ENCODE measurements at places on chromosomes 5 and 9.
A peak's percentile ranks its signal among the peaks of the same experiment; 100 is the strongest.

- DNase-seq: peak; percentile 96
Observed at GRCh38 chr9:98860871-98861293, 53.4 kb downstream of the GALNT12 start.

GRCh38 chr5:154758493-154758892 is 3.3 kb downstream of the LARP1 start:
- DNase-seq: no peak

- DNase-seq: no peak
Observed at GRCh38 chr5:80230269-80230992, 25.4 kb downstream of the SERINC5 start.

GRCh38 chr5:179967489-179967888 is 59.8 kb upstream of the TBC1D9B start:
- no peak for DNase-seq

DNA sequence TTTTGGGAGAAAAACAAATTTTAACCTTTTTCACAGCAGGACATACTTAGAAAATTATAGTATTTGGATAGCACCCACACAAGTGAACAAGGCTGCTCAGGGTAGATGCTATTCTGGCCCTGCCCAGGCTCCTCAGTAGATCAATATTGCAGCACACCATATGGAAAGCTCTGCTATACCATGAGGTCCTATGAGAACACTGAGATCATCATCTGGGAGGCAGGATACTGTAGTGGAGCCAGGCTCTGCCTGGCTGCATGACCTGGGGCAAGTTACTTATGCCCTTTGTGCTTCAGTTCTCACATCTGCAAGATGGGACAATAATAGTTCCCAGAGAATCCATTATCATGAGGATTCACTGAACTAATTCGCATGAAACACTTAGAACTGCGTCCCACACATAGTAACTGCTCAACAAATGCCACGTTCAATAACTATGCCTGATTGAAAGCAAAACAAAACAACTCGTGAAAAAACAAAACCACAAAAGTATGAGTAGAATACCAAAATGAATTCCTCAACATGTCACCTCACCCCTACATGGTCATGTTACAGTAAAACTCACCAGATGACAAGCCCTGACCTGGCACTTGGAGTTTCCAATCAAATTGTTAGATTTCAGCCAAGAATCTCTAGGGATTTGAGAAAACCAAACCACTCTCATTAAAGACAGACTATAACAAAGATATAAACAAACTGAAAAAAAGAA is 31.9 kb downstream of the ARSB start:
- peak; percentile 57 for DNase-seq

DNA sequence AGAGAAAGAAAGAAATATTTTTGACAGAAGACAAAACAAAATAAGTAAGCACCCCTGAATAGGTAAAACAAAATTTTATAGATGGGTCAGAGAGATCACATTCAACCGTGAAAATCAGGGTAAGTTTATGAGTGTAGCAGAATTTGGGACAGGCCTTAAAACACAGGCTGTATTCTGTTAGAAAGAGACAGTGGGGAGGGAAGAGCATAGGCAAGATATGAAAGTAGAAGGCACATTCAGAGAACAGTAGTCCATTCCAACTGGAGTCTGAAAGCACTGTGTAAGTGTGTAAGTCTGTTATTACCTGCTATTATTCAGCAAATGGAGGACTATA is 38.6 kb downstream of the MRPS27 start:
- DNase-seq: no peak

- peak; percentile 89 for DNase-seq
Observed at GRCh38 chr5:9869616-9870288, 239.6 kb upstream of the TAS2R1 start.

DNA sequence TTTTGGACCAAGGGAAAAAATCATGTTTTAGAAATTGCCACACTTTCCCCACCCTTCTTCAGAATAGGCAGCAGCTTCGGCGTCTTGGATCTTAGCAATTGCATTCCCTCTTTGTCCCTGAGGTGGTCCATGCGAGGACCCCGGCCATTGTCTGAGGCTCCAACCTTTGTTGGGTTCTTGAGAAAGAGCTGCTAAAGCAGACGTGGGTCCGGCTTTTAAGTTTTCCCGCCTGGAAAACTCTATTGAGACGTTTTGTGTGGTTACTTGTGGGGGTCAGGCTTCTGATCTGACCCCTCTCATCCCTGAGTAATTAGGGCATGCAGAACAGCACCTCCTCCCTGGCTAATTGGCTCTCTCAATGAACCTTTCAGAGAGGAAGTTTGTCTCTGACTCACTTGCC is 509.6 kb upstream of the TNC start:
- DNase-seq: no peak

DNA sequence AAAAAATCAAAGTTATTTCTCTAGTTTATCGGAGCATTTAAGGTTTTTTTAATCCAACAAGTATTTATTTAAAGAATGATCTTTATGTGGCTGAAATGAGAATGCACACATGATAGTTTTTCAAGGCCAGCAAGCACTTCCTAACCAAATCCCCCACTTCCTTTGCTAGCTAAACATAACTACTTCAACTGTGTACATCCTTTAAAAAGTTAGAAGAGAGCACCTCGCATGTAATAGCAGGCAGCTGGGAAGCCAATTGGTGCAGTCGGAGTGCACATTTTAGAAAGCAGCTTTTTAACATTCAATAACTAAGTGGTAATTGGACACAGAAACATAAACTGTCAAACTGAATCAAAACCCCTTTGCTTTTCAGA is 245.7 kb downstream of the BNC2 start:
- DNase-seq: peak; percentile 19

DNA sequence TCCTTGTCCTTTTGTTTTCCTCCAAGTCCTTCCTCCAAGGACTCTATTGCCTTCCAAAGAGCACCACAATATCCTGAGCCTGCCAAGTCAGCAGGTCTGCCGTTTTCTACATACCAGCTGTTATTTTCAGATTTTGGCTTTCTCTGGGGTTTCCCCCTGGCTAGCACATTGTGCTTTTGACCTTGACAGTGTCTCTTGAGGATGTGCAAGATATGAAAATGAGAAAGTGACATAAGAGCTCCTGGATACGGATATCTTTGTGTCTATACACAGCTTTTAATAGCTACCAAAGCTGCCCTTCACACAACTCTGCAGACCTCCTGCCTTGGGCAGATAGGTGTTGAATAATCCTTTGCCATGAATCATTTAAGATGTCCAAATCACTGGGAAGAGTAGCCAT is 67.0 kb downstream of the HAPLN1 start:
- DNase-seq: no peak

DNA sequence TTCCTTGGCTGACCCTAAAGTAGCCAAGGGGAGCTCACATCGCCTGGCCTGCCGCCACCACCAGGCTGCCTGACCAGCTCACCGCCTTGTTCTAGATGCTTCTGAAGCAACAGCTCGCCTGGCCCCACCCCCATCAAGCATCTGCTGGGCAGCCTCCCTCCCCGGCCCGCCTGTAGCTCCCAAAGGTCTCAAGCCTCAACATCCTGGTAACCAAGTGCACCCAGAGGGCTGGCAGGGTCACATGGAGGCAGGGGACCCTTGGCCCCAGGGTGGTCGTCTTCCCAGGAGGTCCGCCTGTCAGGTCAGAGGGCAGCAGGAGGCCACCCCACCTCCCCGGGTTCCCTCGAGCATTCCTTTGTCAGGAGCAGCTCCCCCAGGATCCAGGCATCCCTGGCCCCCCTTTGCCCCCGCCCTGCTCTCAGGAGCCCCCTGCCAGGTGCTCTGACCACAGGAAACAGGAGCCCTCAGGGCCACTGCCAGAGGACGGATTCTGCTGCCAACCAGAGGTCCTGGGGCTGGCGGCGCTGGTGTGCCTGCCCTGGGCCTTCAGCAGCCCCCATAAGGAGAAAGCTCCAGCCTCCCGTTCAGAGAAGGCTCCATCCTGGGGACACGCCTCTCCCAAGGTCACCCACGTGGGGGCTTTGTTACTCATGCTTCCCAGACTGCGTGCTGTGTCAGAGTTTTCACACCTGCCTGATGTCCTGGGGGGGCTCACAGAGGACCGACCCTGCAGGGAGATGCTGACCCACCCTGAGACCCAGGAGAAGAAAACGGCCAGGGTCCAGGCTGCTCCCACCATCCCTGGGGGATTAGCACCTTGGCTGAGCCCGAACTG is 3.5 kb upstream of the LRRC14B start:
- DNase-seq: no peak

GRCh38 chr9:7988644-7989280 is 189.2 kb upstream of the DMAC1 start:
- DNase-seq: no peak

GRCh38 chr9:134555094-134555650 is 86.4 kb upstream of the COL5A1 start:
- peak; percentile 85 for DNase-seq

DNA sequence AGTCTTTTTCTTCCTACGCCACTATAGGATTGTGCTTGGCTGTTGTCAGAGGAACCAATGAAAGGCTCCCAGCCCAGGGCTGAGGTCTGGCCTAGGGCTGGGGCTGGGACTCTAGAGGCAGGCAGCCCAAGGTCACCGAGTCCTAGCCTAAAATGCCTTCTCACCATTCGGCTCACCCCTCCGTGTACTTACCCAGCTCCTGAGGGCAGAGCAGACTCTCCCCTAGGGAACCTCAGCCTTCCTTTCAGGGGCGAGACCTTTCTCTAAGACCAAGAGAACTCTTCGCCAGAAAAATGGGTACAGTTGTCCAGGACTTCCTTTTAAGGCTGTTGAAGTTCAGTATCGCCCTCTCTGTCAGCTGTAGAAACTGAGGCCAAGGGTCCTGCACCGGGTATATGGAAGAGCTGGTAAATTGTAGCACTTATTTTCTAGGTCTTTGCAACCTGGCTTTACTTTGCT is 1.7 kb upstream of the SPRY4 start:
- DNase-seq: no peak

- DNase-seq: peak; percentile 56
Observed at GRCh38 chr5:79936002-79936645, 54.9 kb downstream of the MTX3 start.

DNA sequence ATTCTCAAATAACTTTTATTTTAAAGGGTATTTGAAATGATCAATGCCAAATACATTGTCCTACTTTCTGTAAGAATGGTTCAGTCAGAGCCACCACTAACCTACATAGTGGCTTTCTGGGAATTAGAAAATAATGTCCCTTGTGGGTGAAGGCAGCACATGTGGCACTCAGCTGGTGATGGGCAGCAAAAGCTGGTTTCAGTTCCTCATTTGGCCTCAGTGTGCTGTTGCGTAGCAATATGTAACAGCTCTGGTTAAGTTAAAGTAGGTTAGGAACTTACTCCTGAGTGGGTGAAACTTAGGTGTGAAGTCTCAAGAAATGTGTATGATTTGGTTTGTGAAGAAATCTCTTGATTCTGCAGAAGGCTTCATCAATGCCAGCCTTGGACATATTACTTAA is 99.6 kb upstream of the SPEF2 start:
- no peak for DNase-seq

- peak; percentile 39 for DNase-seq
Observed at GRCh38 chr5:139105621-139106071, 92.5 kb downstream of the SIL1 start.

- no peak for DNase-seq
Observed at GRCh38 chr9:5556101-5556705, 45.9 kb downstream of the PDCD1LG2 start.

GRCh38 chr9:81535542-81536241 is 153.7 kb downstream of the TLE1 start:
- DNase-seq: peak; percentile 87

GRCh38 chr9:127051881-127052595 is 70.4 kb downstream of the ANGPTL2 start:
- no peak for DNase-seq

- no peak for DNase-seq
Observed at GRCh38 chr5:35212122-35212982, 17.9 kb downstream of the PRLR start.

GRCh38 chr5:30871196-30871595 is 322.3 kb upstream of the CDH6 start:
- DNase-seq: no peak

GRCh38 chr9:94014066-94014654 is 59.0 kb upstream of the BARX1 start:
- peak; percentile 31 for DNase-seq

- DNase-seq: peak; percentile 64
Observed at GRCh38 chr5:168706655-168707069, 127.5 kb upstream of the PANK3 start.

- DNase-seq: peak; percentile 68
Observed at GRCh38 chr9:81379655-81380054, 309.7 kb downstream of the TLE1 start.

- DNase-seq: no peak
Observed at GRCh38 chr5:95845391-95845790, 22.9 kb upstream of the GLRX start.

DNA sequence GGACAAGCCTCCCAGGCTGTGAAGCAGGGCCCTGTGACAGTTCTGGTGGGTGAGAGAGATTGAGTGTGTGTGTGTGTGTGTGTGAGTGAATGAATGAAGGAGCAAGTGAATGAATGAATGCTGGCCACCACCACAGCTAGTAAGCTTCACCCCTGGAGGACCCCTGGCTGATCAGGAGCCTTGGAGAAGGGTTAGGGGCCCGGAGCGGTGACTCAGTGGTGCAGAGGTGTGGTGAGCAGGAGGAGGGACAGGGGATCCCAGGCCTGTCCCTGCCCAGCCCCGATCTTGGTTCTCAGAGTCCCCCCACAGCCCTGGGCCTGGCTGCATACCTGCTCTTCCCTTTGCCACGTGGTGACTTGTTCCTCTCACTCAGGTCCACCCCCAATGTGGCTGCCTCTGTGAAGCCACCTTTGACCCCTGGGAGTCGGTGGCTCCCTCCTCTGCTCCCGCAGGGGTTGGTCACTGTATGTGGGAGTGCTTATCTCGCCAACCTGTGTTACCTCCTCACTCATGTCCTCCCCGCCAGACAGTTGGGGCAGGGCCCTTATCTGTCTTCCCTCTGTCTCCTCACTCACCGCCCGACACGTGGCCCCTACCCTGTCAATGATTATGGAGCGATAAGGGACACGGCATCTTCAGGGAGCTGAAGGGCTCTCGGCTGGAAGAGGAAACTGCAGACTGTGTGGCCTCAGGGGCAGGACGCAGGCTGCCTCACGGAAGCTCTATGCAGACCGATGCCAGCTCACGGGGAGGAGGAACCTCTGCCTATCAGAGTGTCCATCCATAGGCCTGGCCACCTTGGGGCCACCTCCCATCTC is 99.9 kb upstream of the PITX1 start:
- no peak for DNase-seq

DNA sequence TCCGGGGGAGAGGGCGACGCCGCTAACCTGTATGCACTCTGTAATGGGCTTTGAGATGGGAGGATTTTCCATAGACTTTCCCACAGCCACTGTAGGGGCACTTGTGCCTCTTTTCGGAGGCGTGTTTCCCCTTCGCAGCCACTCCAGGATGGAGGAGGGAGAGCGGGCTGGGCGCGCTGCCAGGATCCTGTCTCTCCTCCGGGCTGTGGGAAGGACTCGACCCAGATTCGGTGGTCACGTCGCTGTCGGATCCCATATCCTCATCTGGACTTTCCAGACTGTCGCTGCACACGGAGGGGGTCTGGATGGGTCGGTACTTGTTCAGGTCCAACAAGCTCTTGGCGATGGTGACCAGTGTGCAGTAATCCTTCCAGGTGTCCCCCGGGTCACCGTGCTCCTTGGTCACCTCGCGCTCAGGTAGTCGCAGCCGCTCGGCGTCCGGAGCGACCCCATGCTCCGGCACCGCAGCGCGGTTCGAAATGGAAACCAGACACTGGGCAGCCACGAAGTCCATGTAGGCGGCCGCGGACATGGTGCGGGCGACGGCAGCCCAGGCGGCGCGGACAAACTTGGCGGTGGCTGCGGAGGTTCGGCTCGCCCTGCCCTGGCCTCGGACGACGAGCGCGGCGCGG is 1.5 kb downstream of the KLF9 start:
- peak; percentile 70 for DNase-seq

GRCh38 chr5:179836225-179837019 is 15.7 kb downstream of the SQSTM1 start:
- DNase-seq: no peak

All from fibroblast of upper back skin (primary cell).